A549 treated with CORT108297 at 1 μM for 4 hours (cell line): ENCODE measurements at places on chromosomes 3 and 15. TPM values are rescaled to one million over a fixed set of nuclear protein-coding genes. Genes with fewer than 3 reads are reported as not detected.

The C2CD4B gene
- 0.07 to 0.24 TPM (median 0.11 TPM) in 4 of 5 replicates, not detected in the other for total RNA-seq

The DOCK3 gene
- total RNA-seq = 0.27 to 0.40 TPM (median 0.39 TPM) in 5 replicates

The P3H2 gene
- total RNA-seq = 28.4 to 46.4 TPM (median 35.6 TPM) in 5 replicates

The CPN2 gene
- total RNA-seq = not detected in 5 replicates
